ENCODE measurements at places on chromosomes 7 and 10. TPM values are rescaled to one million over a fixed set of nuclear protein-coding genes. Genes with fewer than 3 reads are reported as not detected.

DNA sequence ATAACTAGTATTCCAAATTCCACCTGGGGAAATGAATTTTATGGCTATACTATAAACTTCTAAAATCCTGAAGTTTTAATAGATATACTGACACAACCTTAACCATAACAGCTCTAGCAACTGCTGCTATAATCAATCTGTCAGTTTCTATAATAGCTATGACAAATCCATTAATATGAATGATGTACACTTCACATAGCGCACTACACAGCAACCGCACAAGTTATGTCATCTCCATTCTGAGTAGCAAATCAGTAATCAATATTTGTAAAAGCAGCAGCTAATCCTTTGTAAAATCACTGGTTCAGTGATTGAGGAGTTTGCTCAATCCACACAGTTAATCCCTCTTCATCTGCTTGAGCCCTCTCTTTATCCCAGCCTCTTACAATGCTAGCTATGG lies 105.3 kb downstream of the SKAP2 start:
- no peak overlapping the region for H3K27ac ChIP-seq
- H3K27me3 ChIP-seq, result no peaks in the 10 kb centered on the region
- no peaks in the 10 kb centered on the region for H3K4me1 ChIP-seq
- no peak overlapping the region for H3K4me3 ChIP-seq
- H3K36me3 ChIP-seq, result no peaks in the 10 kb centered on the region

Gene ANAPC16
- total RNA-seq, result 23.9 TPM

GRCh38 chr10:44458671-44459413 lies 73.9 kb upstream of the CXCL12 start:
- no peak overlapping the region for H3K4me3 ChIP-seq
- H3K4me1 ChIP-seq, result no peaks in the 10 kb centered on the region
- peaks cover 12% of the 10 kb centered on the region for H3K27me3 ChIP-seq
- no peak for DNase-seq
- H3K27ac ChIP-seq, result no peak overlapping the region

DNA sequence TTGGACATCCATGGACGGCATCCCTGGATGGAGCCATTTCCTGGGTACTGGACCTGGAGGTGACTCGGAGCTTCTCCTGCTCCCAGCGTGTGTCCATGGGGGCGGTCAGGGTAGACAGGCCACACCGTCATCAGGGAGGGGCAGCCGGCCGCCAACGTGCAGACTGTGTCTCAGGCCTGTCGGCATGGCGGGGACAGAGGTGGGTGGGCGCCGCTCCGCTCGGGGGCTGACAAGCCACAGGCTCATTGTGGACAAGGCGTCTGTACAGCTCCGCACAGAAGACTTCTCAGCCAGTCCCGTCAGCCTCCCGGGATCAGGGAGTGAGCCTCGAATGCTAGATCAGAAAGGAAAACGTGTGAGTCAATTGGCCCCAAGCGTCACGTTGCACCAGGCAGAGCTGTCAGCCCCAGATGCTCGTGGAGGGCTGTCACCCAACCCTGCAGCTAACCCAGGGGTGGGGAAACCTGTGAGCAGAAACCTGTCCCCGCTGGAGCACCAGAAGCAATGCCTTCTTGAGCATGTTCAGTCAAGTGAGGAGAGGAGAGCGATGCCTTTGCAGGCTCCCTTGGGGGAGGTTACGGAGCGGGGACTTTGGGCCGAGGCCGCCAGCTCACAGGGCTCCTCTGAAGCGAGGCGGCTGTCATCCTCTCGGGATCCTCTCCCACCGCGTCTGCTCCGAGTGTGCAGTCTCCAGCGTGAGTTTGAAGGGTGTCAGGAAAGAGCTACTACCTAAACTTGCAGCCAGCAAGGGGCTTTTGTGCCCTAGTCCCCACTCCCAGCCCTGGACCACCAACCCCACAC lies 16.0 kb upstream of the DPYSL4 start:
- H3K36me3 ChIP-seq, result no peaks in the 10 kb centered on the region
- no peaks in the 10 kb centered on the region for H3K27me3 ChIP-seq
- H3K27ac ChIP-seq, result no peak overlapping the region
- no peak for DNase-seq
- H3K4me1 ChIP-seq, result peaks cover 2% of the 10 kb centered on the region
- no peak overlapping the region for H3K4me3 ChIP-seq

Gene MSMB
- total RNA-seq, result not detected

- H3K27ac ChIP-seq, result no peak overlapping the region
- no peaks in the 10 kb centered on the region for H3K4me1 ChIP-seq
- H3K27me3 ChIP-seq, result no peaks in the 10 kb centered on the region
- no peak for DNase-seq
- H3K36me3 ChIP-seq, result no peaks in the 10 kb centered on the region
Measured at GRCh38 chr7:102849079-102849478, 63.7 kb upstream of the LRRC17 start.

DNA sequence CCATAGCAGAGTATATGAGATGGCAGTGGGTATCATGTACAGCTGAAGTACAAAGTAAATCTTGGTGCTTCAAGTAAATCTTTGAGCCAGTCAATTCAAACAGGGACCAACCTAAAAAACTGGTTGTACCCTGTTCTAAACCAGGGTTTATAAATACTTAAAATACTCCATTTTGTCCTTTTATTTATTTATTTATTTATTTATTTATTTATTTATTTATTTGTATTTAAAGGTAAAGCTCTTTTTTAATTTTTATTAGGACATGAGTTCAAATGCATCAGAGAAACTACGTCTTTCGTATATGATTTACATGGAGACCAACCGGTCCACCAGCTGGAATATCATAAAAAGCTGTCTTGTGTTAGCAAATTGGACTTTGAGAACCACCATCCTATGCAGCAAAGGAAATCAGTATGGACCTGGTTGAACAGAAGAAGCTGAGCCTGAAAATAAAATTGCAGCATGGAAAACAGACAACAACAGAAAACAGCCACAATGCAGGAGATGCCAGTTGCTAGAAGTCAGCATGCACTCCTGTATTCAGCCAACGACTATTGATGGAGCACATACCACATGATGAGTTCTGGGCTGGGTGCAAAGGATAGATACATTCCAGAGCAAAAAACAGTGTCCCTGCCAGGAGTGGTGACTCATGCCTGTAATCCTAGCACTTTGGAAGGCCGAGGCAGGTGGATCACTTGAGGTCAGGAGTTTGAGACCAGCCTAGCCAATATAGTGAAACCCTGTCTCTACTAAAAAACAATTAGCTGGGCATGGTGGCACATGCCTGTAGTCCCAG lies 60.0 kb downstream of the PLXNA4 start:
- no peak overlapping the region for H3K4me3 ChIP-seq
- no peaks in the 10 kb centered on the region for H3K27me3 ChIP-seq
- H3K4me1 ChIP-seq, result no peaks in the 10 kb centered on the region
- DNase-seq, result peak; percentile 56

Gene ACTL6B
- total RNA-seq, result not detected

GRCh38 chr10:28503114-28503513 lies 29.8 kb upstream of the WAC start:
- peak overlapping the region; percentile 76 for H3K4me3 ChIP-seq
- DNase-seq, result peak; percentile 81
- H3K36me3 ChIP-seq, result no peaks in the 10 kb centered on the region
- peaks cover 13% of the 10 kb centered on the region for H3K4me1 ChIP-seq
- no peaks in the 10 kb centered on the region for H3K27me3 ChIP-seq

DNA sequence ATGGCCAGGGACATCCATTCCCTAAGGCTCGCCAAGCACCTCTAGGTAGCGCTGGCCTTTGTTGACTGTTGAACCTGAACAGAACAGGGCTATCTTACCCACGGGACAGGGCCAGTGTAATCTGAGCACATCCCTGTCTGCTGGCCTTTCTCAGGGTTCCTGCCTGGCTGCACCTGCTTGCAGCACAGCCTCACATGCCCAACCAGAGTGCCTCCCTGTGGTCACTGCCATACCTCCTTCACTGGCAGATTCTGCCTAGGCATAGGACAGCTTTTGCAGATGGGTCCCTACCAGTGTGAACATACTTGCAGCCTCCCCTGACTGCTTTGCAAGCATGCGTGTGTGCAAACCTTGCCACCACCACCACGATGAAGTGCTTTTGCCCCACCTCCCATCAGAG lies 15.8 kb upstream of the LIPN start:
- H3K27ac ChIP-seq, result no peak overlapping the region
- H3K4me3 ChIP-seq, result no peak overlapping the region
- H3K27me3 ChIP-seq, result no peaks in the 10 kb centered on the region
- H3K36me3 ChIP-seq, result no peaks in the 10 kb centered on the region

DNA sequence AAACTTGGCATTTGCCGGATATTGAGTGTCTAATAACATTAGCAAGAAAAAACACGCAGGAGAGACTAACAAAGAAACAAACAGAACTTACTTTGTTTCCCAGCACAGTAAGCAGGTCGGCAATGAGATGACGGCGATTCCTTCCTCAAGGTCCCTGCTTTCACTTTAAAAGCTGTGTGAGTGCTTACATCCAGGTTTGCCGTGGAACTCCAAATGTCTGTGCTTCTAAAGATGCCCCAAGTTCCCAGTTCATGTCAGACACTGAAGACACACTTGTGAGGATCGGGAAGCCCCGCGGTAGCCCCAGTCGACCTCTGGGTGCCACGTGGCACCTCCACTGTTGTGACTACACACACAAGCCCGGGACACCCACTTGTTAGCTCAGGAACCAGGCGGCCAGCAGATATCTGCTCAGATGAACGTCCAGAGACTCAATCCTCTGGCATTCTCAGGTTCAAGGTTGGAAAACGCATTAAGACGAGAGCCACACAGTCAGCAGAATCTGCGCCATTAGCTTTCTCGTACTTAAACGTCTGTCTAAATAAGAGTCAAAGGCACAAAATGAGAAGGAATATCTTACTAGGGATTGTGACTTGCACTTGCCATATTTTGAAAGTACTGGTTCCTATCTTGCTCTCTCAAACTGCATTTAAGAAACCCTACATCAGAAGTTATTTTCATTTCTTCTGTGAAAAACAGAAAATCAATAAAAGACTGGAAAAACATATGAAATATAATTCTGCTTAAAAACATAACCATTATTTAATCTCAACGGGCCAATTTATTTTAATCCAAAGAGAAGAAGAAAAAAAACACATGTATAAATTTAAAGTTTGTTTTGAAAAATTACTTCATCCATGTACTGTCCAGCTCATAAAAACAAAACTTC lies 207.6 kb upstream of the KLF14 start:
- no peaks in the 10 kb centered on the region for H3K27me3 ChIP-seq
- H3K36me3 ChIP-seq, result no peaks in the 10 kb centered on the region
- peak; percentile 63 for DNase-seq
- H3K4me1 ChIP-seq, result peaks cover 63% of the 10 kb centered on the region

DNA sequence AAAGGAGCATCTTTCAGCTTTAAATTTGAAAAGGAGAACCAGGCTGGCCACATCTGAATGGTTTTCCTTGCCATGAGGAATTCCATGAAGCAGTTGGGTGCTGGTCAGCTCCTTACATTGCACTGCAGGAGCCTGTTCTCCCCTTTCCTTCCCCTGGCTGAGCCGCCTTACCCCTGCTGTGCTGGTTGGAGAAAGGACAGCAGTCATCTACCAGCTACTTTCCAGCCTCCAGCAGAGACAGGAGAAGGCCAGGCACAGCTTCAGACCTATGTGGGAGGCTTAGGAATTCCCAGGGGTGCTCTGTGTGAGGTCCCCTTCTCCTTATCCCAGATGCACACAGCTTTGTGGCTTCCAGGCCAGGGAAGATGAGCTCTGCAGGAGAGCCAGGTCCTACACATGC lies 4.7 kb downstream of the C10orf71 start:
- H3K36me3 ChIP-seq, result no peaks in the 10 kb centered on the region
- H3K27me3 ChIP-seq, result peaks cover 81% of the 10 kb centered on the region
- H3K27ac ChIP-seq, result no peak overlapping the region
- H3K4me3 ChIP-seq, result no peak overlapping the region
- no peaks in the 10 kb centered on the region for H3K4me1 ChIP-seq
- DNase-seq, result no peak

Gene FAM131B
- 6.9 TPM for total RNA-seq

DNA sequence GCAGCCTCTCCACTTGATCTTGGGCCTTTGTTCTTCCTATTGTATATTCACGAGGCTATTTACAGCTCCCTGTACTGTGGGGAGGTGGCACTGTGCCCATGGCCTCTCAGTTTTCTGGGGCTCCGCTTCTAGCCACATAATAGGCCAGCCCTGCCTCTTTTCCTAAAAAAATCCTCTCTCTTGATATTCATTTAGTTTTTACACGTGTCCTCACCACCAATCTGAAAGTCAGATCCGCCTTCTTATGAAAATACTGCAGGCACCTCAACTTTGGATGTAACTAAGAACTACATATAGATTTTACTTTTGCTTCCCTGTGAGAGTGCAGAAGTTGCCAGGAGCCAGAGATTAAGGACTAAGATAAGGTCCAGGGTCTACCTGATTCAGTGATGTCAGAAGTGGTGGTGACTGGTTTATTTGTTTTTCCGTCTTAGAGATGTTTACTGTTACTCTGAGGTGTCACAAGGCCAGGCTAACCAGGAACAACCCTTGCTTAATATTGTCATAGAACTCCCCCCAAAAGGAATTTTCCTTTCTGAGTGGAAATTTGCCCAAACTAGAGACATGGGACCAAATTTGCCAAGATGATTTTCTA lies 7.8 kb downstream of the BAMBI start:
- H3K27ac ChIP-seq, result peak overlapping the region; percentile 51
- DNase-seq, result peak; percentile 67
- H3K4me3 ChIP-seq, result no peak overlapping the region

- no peaks in the 10 kb centered on the region for H3K27me3 ChIP-seq
- H3K4me3 ChIP-seq, result no peak overlapping the region
- DNase-seq, result no peak
- H3K36me3 ChIP-seq, result no peaks in the 10 kb centered on the region
Measured at GRCh38 chr10:3484306-3485056, 300.5 kb downstream of the KLF6 start.

- no peaks in the 10 kb centered on the region for H3K27me3 ChIP-seq
- no peak overlapping the region for H3K4me3 ChIP-seq
- H3K36me3 ChIP-seq, result no peaks in the 10 kb centered on the region
Measured at GRCh38 chr7:4854916-4855315, 6.9 kb downstream of the PAPOLB start.

DNA sequence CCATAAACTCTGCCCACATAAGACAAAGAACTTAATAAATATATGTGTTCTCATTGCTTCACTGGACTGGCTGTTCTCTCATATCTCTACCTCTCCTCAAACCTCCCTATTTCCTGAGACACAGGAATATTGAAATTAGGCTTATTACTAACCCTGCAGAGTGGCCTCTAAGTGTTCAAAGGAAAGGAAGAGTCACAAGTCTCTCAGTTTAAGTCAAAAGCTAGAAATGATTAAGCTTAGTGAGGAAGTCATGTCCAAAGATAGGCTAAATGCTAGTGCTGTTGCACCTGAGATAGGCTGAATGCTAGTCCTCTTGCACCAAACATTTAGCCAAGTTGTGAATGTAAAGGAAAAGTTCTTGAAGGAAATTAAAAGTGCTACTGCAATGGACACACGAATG lies 41.1 kb downstream of the GNAI1 start:
- no peak for DNase-seq
- H3K4me3 ChIP-seq, result no peak overlapping the region
- no peaks in the 10 kb centered on the region for H3K36me3 ChIP-seq
- no peaks in the 10 kb centered on the region for H3K4me1 ChIP-seq
- no peaks in the 10 kb centered on the region for H3K27me3 ChIP-seq
- H3K27ac ChIP-seq, result no peak overlapping the region

Gene COL26A1
- total RNA-seq, result not detected

Gene CLDN12
- 12.7 TPM for total RNA-seq

GRCh38 chr7:87316846-87317552 lies 28.5 kb upstream of the CROT start:
- peak overlapping the region; percentile 73 for H3K27ac ChIP-seq
- peaks cover 34% of the 10 kb centered on the region for H3K4me1 ChIP-seq
- no peaks in the 10 kb centered on the region for H3K27me3 ChIP-seq
- H3K36me3 ChIP-seq, result no peaks in the 10 kb centered on the region
- H3K4me3 ChIP-seq, result peak overlapping the region; percentile 40

GRCh38 chr10:91864099-91864498 lies 45.2 kb downstream of the FGFBP3 start:
- no peaks in the 10 kb centered on the region for H3K4me1 ChIP-seq
- DNase-seq, result peak; percentile 3
- H3K27me3 ChIP-seq, result no peaks in the 10 kb centered on the region
- H3K4me3 ChIP-seq, result no peak overlapping the region
- H3K27ac ChIP-seq, result no peak overlapping the region

Measured in PC-3 (cell line).